Esophagus mucosa (tissue), 1 donor: ENCODE measurements at places on chromosomes 5 and 9.

GRCh38 chr5:28725001-28725400 is 1686.6 kb upstream of the CDH9 start:
- no peak for ATAC-seq

GRCh38 chr5:133644000-133644865 is 31.9 kb upstream of the FSTL4 start:
- no peak for ATAC-seq

GRCh38 chr5:136424835-136425584 is 59.7 kb upstream of the TRPC7 start:
- ATAC-seq = peak; percentile 59

GRCh38 chr9:85941622-85941940 is 635 bp downstream of the NAA35 start:
- ATAC-seq = no peak

- no peak for ATAC-seq
These were observed 136.7 kb downstream of the NUDT12 start for GRCh38 chr5:103425686-103426454.

GRCh38 chr9:3088219-3088618 is 244.3 kb upstream of the PUM3 start:
- ATAC-seq = no peak

DNA sequence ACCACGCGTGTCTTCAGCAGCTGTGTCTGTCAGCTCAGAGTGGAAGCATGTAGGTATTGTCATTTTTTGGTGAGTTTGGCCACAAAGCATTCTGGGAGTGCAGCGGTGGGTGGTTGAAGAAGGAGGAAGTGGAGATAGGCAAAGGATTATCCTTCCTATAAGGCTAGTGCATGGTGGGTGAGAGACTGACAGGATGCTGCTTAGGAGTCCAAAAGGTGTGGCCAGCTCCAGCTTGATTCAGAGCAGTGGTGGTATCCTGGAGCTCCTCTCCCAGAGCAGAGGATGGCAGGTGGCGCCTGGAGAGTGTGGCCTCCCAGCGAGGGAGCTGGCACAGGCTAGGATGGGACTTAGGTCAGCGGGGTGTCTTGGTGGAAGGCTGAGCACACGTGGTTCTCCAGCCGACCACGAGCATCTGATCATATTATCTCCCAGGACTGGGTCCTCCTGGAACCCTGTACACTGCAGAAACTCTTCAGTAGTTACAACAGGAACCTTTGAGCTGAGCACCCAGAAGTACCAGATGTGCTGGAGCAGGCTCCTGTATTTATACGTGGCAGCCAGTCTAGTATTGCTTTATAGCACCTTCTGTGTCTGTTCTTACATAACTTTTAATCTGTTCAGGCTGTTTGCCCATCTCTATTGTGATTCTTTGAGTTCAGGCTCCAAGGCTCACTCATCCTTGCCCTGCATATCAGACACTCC is 29.6 kb downstream of the MAML1 start:
- ATAC-seq = peak; percentile 55

- no peak for ATAC-seq
These were observed 20.8 kb downstream of the FREM1 start for GRCh38 chr9:14889451-14889850.

GRCh38 chr5:112318346-112318745 is 100.7 kb downstream of the EPB41L4A start:
- ATAC-seq = no peak

DNA sequence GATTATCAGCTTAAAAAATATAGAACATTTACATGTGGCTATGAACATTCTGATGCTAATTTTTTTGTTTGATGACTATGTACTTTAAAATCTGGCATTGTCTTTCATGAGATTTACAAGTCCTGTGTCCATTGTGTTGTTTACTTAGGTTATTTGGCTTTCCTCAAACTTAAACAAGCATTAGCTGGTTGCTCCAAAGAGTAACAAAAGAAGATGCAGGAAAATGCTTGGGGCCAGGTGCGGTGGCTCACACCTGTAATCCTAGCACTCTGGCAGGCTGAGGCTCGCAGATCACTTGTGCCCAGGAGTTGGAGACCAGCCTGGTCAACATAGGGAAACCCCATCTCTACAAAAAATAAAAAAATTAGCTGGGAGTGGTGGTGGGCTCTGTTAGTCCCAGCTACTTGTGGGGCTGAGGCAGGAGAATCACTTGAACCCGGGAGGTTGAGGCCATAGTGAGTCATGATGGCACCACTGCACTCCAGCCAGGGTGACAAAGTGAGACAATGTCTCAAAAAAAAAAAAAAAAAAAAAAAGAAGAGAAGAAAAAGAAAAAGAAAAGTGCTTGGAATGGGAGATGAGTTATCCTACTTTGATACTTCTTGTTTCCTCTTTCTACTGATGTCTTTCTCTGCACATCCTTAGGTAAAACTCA is 39.7 kb downstream of the PAM start:
- ATAC-seq = no peak

GRCh38 chr9:13386935-13387733 is 107.6 kb upstream of the MPDZ start:
- ATAC-seq = no peak

- ATAC-seq = no peak
These were observed 33.4 kb downstream of the CEMIP2 start for GRCh38 chr9:71734950-71735349.

GRCh38 chr9:4933177-4933576 is 51.9 kb upstream of the JAK2 start:
- ATAC-seq = peak; percentile 99

- ATAC-seq = no peak
These were observed 189.1 kb downstream of the ADGRV1 start for GRCh38 chr5:90747693-90748092.

DNA sequence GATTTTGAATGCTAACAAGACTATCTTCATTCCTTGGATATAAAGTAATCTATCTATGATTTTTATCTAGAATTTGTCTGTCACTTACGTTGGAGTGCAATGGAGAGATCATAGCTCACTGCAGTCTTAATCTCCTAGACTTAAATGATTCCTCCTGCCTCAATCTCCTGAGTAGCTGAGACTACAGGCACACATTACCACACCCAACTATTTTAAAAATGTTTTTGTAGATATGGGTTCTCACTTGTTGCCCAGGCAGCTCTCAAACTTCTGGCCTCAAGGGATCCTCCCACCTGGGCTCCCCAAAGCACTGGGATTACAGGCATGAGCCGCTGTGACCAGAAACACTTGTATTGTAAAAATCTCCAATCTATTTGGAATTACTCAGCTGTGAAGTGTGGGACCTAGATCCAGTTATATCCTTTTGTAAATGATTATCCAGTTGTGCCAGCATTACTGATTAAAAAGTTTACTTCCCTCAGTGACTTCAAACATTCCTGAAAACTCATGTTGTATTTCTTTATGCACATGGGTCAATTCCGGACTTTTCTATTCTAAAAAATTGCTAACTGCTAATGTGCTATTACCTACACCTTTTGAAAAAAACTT is 1793.8 kb upstream of the WWC1 start:
- ATAC-seq = no peak

DNA sequence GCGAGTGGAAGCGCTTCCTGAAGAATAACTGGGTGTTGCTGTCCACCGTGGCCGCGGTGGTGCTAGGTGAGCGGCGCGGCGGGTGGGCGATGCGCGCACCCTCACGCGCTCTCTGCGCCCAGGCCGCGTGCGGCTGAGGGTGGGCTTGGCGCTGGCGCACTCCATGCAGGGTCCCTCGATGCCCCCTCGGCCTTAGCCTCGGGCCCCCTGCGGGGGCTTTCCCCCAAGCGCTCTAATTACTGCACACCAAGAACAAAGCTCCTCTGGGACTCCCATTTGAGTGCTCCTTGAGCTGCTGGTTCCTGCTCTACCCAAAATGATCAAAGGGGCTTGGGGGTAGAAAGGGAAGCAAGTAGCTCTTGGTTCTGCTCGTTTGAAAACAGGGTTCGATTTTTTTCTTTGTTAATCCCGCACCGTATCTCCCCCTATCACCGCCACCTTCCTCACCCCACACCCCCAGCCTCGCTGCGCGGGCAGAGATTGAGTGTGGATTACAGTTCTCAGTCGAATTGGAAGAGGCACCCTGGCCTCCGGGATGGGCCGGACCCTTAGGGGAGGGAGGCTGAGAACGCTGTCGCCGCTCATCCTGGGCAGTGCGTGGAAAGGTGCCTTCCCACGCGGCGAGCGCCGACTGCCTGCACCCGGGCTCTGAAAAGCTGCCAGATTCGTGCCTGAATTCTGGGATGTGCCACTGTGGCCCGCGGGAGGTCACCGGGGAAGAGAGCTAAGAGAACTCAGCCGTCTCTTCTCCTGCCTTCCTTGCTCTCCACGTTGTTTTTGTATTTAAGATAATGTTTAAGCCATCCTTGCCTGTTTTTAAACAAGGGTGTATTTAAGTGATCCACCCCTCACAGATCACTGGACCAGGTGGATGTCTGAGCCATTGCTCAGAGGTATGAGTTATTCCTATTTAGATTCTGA is 697 bp downstream of the SLC1A1 start:
- no peak for ATAC-seq
